ENCODE measurements at places on chromosomes 4 and X.

GRCh38 chr4:113564493-113564892, 197.0 kb downstream of the CAMK2D start:
- DNase-seq: no peak

GRCh38 chr4:152014280-152014679, 253.5 kb upstream of the GATB start:
- no peak for DNase-seq

DNA sequence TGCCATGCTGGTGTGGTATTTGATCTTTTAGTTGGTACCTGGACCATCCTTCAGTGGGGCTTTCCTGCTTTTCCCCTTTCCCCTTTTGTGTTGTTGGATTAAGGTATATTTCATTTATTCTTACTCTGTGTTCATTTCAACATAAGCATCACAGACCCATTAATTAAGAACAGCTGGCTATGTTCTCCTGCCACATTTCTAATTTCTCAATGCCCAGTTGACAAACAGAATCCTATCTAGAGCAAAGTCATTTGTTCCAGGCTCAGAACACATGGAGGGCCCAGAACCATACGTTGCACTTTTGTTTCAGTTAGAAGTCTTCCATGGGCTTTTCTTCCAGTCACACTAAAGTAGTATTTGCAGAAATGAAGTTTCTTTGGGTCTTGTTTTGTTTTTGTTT, 46.1 kb upstream of the EOLA2 start:
- no peak for DNase-seq

- no peak for DNase-seq
Observed at GRCh38 chr4:163110442-163110841, 56.2 kb downstream of the NAF1 start.

DNA sequence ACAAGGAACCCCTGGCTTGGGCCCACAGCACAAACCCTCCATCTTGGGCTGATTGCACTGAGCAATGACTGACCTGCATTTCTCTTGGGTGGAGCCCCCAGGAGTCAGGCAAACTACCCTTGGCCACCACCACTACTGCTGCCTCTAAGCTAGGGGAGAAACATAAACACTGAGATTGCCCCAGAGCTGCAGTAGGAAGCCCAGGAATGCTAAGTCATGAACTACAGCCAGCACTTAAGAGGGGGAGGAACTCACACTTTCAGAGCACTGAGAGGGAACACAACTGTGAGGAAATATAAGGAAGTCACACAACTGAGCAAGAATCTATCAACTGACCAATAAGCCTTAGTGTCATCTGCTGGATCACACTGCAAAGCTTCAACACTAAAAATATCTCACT, 111.6 kb upstream of the PPP3CA start:
- DNase-seq: no peak

GRCh38 chr4:108359986-108360681, 191.4 kb upstream of the LEF1 start:
- DNase-seq: no peak

- DNase-seq: no peak
Observed at GRCh38 chrX:28223469-28223868, 242.2 kb upstream of the DCAF8L1 start.

- DNase-seq: no peak
Observed at GRCh38 chrX:42241421-42241820, 318.1 kb upstream of the CASK start.

GRCh38 chr4:183431614-183432013, 12.8 kb upstream of the CDKN2AIP start:
- DNase-seq: no peak

GRCh38 chr4:163395758-163396157, 52.1 kb downstream of the NPY5R start:
- no peak for DNase-seq

- DNase-seq: no peak
Observed at GRCh38 chrX:100350704-100351489, 59.2 kb downstream of the PCDH19 start.

GRCh38 chr4:183413234-183414200, 30.9 kb upstream of the CDKN2AIP start:
- DNase-seq: no peak

DNA sequence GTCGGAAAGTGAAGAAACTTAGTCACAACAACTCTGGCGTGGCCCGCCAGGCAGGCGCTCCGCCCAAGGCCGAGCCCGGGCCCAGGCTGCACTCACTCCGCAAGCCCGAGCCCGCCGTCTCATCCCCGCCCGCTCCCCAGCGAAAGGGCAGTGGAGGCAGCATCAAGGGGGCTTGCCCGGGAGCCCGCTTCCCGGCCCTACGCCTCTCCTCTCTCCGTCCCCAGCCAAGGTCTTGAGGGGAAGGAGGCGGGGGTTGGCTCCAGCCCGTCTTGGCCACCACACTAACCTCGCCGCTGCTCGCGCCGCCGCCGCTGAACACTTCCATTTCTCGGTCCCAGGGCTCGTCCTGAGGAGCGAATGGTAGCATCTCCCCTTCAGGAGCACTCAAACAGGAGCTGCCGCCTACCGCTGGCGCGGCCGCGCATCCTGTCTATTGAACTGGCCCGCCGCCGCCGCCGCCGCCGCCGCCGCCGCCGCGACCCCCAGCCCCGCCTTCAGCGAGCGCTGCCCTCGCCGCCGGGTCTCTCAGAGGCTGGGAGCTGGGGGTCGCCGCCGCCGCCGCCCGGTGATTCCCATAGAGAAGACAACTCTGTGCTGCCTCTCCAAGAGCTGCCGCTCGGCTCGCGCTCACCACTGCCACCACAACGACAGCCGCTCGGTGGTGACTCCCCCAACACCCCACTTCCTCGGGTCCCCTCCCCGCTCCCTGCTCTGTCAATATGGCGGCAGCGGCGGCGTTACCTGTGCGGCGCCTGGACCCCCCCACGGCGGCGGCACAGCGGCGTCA, at the start of gene RPS6KA6:
Gene RPS6KA6, minus strand, starts transcription at position 667 of the 787 bp plus-strand sequence. Its CDS starts 300 bp downstream, at position 367.
- no peak for DNase-seq

- DNase-seq: no peak
Observed at GRCh38 chr4:5863461-5864113, 29.3 kb downstream of the CRMP1 start.

- DNase-seq: no peak
Observed at GRCh38 chr4:82287720-82288119, 86.1 kb downstream of the HNRNPD start.

GRCh38 chr4:101222156-101222845, 125.0 kb downstream of the PPP3CA start:
- no peak for DNase-seq

DNA sequence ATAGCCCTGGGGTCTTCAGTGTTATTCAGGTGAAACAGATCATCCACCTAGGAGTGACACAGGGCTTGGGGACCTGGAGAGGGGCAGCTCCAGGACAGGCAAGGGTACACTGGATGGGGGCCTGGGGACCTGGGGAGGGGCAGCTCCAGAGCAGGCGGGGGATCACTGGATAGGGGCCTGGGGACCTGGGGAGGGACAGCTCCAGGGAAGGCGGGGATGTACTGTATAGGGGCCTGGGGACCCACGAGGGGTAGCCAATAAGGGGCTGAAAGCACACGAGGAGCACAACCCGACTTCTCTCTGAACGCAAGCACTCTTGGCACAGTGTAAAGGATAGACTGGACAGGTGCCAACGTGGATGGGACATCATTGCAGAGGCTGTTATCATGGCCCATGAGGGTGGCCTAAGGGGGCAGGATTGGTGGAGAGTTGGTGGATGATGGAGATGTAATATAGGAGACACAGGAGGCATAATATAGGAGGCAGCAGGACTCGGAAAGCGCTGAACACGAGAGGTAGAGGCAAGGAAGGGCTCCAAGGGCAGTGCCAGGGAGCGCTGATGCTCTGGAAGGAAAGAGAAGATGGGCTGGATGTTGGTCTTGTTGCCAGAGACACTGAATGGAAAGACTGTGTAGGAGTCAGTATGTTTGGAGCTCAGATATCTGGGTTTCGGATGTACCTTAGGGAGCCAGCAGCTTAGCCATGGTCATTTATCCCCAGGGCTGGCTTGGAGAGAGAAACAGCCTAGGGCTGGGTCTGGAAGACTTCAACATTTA, 37.9 kb upstream of the FGFBP2 start:
- no peak for DNase-seq

DNA sequence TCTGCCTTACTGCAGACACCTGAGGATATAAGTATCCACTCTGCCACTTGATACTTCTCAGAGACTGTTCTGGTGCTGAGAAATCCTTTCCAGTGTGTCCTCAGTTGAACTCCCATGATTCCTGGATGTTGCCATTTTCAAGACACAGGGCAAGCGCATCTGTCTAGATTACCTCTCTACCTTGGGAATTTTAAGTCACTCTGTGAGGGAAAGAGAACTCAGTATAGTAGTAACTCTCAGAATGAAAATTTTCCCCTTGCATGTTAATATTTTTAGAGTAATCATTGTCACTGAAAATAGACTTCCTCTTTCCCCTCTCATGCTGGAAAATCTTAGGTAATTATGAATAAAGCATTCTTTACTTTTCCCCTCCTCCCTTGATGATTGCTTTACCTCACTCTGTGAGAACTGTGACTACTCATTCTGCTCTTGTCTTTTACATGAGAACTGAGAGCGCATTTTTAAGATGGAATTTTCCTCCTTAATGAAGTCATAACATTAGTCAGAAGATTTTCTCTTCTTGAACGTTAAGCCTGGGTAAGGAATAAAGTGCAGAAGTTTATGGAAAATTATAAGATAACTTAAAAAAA, 45.0 kb downstream of the TET2 start:
- no peak for DNase-seq

DNA sequence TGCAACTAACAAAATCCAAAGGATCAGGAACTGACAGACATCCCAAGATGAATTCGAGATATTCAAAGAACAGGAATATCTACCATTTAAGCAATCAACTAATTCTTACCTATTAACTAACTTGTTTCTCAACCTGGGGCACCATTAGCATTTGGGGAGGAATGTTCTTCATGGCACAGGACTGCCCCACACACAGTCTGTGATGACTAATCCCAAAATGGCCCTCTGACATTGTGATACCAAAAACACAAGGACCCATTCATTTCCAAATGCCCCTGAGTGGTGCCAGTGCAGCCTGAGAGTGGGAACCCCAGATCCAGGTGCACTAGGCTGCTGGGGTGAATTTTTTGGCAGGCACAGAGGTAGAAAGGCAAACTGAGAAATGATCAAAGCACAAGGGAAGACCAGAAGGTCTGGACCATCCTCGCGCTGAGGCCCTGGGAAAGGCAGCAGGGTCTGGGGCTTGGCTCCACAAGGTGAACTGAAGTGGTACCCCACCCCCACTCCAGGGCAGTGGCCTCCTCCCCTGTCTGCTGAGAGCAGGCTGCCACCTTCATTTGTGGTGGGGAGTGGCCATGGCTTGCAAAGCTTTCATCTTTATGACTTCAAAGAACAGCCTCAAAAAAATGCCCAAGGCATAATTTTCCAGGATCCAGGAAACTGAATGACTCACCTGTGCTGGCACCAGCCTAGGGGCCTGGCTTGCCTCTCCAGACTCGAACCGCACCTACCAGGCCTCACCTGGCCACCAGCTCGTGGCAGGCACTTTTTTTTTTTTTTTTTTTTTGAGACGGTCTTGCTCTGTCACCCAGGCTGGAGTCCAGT, 122.4 kb downstream of the BCOR start:
- DNase-seq: no peak

DNA sequence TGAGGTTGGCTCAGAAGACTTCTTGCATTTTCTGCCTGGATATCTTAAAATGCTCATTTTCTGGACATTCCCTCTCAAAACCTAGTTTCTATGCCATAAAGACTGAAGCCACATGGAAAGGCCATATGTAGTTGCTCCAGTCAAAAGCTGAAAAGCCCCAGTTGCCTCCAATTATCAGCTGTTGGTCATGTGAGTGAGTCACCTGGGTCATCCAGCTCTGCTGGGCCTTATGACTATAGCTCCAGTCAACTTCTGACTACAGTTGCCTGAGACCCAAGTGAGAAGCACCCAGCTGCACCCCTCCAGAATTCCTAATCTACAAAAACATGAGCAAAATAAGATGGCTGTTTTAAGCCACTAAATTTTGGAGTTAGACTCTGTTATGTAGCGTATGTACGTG, 41.9 kb downstream of the HELQ start:
- no peak for DNase-seq

DNA sequence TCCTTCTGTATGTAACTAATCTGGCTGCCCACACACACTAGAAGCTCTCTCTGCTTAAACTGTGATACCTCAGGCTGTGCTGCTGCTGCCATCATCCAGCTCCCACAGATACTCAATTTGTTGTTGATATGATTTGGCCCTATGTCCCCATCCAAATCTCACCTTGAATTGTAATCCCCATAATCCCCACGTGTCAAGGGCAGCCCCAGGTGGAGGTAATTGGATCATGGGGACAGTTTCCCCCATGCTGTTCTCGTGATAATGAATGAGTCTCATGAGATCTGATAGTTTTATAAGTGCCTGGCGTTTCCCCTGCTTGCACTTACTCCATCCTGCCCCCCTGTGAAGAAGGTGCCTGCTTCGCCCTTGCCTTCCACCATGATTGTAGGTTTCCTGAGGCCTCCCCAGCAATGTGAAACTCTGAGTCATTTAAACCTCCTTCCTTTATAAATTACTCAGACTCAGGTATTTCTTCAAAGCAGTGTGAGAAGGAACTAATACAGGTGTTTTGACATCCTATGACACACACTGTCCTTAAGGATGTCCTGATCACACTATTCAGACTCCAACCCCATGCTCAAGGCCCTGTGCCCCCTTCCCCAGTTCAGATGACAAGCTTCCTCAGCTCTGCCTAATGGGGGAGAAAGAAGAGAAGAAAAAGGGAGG, 2.9 kb upstream of the ATOH1 start:
- no peak for DNase-seq

GRCh38 chr4:47667552-47667951, 170.3 kb downstream of the CORIN start:
- DNase-seq: no peak

DNA sequence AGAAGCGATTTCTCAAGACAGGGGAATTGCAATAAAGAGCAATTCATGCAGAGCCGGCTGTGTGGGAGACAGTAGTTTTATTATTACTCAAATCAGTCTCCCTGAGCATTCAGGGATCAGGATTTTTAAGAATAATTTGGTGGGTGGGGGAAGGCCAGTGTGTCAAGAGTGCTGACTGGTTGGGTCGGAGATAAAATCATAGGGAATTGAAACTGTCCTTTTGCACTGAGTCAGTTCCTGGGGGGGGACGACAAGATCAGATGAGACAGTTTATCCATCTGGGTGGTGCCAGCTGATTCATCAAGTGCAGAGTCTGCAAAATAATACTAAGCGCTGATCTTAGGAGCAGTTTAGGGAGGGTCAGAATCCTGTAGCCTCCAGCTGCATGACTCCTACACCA, 502.4 kb downstream of the NLGN4X start:
- no peak for DNase-seq

GRCh38 chr4:161892951-161893350, 270.8 kb downstream of the FSTL5 start:
- no peak for DNase-seq
